ENCODE measurements at places on chromosomes 7 and 10.
A peak's percentile ranks its signal among the peaks of the same experiment; 100 is the strongest.

- DNase-seq = peak; percentile 97
Measured at GRCh38 chr10:126041804-126042231, 145.5 kb downstream of the FANK1 start.

DNA sequence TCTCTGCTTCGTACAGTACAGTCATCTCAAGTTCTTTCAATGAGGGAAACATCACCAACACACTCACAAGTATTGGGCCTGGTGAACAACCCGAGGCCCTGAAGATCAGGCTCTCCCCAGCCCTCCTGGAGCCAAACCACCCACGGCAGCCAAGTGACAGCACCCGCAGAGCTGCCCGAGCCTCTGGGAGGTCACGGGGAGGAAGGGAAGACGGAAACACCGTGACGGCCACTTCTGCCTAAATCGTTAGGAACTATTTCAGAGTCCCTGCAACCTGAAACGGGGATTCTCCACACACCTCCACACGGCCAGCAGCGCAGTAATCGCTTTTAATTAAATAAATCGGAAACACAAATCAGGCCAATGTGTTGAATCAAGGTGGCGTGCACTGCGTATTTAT, 222.6 kb downstream of the MAD1L1 start:
- no peak for DNase-seq

GRCh38 chr7:65989694-65990080, 7.7 kb upstream of the GUSB start:
- DNase-seq = no peak

- no peak for DNase-seq
Measured at GRCh38 chr7:2180081-2180480, 52.7 kb downstream of the MAD1L1 start.

- no peak for DNase-seq
Measured at GRCh38 chr10:88493691-88494483, 89.2 kb downstream of the RNLS start.

- no peak for DNase-seq
Measured at GRCh38 chr10:42543840-42544372, 94.5 kb downstream of the ZNF33B start.

GRCh38 chr10:86651021-86651471, 3.3 kb upstream of the OPN4 start:
- no peak for DNase-seq

All from mesenchymal stem cell (in vitro differentiated cells and primary cell).